ENCODE measurements at places on chromosomes 1 and 21. TPM values are rescaled to one million over a fixed set of nuclear protein-coding genes. Genes with fewer than 3 reads are reported as not detected.

The HAO2 gene
- total RNA-seq, result not detected

DNA sequence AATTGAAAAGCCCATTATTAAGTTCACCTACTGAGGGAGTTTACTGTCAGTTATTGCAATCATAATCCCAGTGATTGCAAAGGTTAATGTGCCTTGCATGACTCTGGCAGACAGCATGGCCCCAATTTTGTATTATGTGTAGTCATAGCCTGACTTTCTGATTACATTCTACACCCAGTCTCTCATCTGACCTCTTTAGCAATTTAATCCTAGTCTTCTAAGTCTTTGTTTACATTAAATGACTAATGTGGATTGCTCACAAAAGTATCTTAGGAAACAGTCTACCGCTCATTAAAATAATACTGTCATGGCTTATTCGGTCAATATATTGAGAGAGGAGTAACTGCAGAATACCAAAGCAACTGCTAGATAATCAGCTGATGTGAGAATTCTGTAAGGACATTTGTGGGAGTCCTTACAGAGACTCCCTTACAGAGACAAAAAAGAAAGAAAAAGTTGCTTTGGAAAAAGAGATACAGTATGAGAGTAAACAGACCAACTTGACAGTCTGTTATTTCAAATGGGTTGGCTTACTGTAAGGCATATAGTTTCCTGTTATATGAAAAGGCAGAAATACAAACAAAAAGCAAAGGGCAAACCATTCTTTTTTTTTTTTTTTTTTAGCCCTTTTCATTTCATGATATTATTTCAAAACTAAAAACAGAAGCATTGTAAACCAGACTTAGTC lies 42.8 kb downstream of the SMG7 start:
- peak; percentile 74 for DNase-seq

DNA sequence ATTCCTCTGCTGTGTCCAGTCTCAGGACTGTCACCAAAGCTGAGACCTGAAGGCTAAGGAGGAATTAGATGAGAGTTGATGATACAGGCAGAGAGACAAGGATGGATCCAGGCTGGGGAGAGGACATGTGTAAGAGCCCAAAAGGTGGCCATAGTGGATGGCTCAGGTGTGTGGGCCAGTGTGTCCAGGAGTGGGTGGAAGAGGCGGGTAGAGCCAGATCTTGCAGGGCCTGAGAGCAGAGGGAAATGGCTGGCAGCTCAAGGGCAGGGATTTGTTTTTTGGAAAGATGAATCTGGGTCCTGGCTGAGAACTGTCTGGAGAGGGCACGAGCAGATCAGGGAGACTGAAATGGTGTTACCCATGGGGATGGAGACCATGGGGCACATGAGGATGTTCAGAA lies 38.1 kb downstream of the AZIN2 start:
- no peak for DNase-seq

- no peak for DNase-seq
These were observed 54.8 kb downstream of the SSX2IP start for GRCh38 chr1:84635429-84635828.

Data from fibroblast of the aortic adventitia (primary cell).